ENCODE measurements at places on chromosomes 3 and 15. TPM values are rescaled to one million over a fixed set of nuclear protein-coding genes. Genes with fewer than 3 reads are reported as not detected.

Gene CCK
- total RNA-seq = not detected

Gene SH3GL3
- total RNA-seq = 9.4 TPM

Gene AMOTL2
- 46.5 TPM for total RNA-seq

Gene C3orf22
- not detected for total RNA-seq

GRCh38 chr3:40358454-40358853 lies 28.5 kb upstream of the ENTPD3 start:
- no peak for DNase-seq

DNA sequence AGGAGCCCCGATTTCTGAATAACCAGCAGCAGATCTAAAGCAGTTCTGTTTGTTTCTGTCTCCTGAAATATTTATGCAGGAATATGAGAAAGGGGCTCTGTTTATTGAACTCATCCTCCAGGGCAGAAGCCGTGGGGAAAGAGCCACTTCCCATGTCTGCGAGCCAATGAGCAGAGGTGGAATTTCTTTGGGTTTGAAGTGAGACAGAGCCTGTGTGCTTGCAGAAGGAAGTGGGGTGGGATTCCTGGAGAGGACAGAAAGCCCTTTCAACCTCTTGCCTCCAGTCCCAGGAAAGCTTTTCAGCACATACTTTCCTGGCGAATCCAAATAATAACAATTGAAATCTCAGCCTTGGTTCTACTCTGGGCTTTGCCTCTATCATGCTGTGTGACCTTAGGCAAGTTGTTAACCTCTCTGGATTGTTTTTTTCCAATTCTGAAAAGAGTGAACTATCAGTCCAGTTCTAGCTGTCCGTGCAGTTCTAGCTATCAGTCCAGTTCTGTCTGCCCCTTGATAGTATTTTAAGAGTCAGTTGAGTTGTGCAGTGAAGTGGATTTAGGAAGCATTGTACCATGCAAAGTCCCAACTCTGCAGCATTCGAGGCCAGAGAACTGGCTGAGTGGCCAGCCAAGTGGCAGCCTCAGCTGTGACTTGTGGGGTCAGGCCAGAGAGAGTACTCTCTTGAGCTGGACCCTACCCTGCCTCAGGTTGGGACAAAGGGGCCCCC lies 15.9 kb downstream of the CORO2B start:
- DNase-seq = no peak

DNA sequence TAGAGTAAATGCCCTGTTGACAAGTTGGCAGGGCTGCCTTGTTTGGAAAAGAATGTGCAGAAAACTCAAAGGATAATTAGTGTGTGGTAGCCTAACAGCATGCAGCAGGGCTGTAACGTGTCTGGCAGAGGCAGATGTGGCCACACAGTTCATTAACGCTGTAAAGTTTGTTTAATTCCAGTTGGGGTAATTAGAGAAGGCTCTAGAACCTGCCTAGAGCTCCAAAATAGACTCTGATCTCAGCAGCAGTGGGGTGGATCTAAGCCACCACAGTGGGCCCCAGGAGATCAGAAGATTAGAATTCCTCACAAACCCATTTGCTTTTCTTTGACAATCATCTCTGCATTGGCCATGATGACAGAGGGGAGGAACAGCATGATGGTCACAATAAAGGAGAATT lies 65.1 kb upstream of the LEKR1 start:
- no peak for DNase-seq

DNA sequence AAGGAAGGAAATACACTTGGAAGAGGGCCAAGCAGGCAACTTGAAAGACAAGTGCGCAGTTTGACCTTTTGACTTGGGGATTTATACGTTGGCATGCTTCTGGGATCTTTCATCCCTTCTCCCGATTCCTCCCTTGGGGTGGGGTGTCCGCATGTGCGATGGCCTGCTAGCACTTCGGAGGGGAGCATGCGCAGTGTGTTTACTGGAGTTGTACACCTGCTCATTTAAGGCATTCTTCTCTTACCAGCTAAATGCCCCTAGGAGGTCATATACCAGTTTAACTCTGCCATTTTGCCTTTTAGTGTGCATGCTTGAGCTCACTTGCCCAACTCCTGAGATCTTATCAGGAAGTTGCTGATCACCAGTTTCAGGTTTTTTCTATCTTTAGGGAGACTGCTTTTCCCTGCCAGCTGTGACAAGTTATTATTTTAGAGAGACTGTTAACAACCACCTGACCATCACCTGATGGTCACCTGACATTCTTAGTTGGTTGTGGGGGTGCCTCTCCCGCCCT lies 63.5 kb downstream of the BFSP2 start:
- no peak for DNase-seq

DNA sequence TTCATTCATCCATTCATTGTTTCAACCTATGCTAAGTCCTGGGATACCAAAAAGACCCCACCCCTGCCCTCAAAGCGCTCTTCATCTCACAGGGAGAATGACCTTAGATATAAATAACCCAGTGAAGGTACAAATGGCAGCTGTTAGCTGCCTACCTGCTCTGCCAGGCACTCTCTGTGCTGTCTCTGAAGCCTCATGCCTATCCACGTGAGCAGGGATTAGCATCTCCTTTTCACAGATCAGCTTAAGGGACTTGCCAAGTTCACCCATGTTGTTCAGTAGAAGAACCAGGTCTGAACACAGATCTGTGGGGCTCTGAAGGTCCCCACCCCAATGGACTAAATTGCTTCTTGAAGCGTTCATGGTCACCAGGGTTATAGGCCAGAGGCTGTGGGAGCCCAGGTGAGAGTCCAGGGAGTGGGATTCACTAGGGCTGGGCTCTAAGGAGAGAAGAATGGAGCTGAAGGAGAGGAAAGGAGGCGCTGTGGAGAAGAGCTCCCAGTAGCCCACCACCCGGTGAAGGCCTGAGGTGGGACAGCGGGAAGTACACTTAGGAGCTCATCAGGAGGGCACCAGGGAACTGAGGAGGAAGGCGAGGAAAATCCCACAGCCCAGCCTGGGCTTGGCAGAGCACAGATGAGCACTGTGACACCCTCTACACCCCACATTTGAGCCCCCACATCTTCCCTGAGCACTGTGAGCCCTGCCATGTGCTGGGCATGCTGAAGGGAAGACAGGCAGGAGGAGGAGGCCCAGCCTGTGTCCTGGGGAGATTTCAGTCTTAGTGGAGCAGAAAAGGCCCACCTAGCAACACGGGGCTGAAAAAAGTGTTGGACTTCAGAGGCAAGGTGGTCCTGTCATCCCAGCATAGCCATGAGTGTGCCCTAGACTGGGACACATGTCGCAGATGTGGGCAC lies 20.4 kb downstream of the RBP1 start:
- no peak for DNase-seq

- DNase-seq = no peak
Measured at GRCh38 chr3:9970020-9970652, 16.5 kb downstream of the EMC3 start.

DNA sequence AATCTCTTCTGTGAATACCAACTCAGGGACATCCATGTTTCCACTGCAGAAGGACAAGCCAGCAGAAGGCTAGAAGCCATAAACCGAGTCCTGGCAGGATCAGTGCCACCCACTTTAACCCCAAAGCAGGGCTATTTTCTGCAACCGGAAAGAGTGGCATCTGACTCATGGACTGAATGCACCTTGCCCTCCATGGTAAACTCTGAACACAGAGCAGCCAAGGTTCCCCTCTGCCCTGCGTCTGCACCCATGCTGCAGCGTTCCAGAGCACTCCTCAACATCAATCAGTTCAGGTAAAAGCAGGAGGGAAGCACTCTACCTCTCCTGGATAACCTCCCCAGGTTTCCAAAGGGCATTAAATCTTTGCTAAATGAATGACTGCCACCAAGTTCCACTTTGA lies 801 bp upstream of the NGRN start:
- DNase-seq = no peak

DNA sequence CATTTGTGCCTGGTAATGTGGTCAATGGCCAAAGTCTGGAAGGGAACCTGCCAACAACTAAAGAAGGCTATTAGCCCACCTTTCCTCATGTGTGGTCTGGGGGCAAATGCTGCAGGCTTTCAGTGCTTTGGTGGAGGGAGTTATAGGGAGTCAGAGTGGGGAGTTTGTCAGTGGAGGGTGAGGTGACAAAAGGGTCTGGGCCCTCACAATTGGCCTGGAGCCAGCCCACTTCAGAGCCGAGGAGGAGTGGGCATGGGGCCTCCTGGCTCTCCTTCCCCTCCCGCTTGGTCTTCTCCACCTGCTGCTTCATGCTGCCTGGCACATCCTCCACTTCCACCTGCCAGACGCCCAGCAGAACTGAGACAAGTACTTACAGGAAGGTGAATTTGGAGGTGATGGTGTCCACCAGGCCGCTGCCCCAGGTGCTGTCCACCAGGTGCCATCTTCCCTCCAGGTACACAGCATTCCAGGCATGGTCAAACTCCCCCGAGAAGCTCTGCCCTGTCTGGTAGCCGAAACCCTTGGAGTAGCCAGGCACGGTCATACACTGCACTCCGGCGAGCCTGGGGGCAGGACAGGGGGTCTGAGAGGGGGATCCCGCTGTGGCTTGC lies 40.9 kb downstream of the KY start:
- no peak for DNase-seq

GRCh38 chr15:88663141-88663621 lies 24.4 kb downstream of the ISG20 start:
- no peak for DNase-seq

GRCh38 chr3:197854596-197855343 lies 63.7 kb downstream of the LRCH3 start:
- DNase-seq = peak; percentile 28

- peak; percentile 77 for DNase-seq
Measured at GRCh38 chr3:53134631-53135232, 4.5 kb upstream of the RFT1 start.

- no peak for DNase-seq
Measured at GRCh38 chr3:136270179-136270578, 20.0 kb downstream of the PCCB start.

DNA sequence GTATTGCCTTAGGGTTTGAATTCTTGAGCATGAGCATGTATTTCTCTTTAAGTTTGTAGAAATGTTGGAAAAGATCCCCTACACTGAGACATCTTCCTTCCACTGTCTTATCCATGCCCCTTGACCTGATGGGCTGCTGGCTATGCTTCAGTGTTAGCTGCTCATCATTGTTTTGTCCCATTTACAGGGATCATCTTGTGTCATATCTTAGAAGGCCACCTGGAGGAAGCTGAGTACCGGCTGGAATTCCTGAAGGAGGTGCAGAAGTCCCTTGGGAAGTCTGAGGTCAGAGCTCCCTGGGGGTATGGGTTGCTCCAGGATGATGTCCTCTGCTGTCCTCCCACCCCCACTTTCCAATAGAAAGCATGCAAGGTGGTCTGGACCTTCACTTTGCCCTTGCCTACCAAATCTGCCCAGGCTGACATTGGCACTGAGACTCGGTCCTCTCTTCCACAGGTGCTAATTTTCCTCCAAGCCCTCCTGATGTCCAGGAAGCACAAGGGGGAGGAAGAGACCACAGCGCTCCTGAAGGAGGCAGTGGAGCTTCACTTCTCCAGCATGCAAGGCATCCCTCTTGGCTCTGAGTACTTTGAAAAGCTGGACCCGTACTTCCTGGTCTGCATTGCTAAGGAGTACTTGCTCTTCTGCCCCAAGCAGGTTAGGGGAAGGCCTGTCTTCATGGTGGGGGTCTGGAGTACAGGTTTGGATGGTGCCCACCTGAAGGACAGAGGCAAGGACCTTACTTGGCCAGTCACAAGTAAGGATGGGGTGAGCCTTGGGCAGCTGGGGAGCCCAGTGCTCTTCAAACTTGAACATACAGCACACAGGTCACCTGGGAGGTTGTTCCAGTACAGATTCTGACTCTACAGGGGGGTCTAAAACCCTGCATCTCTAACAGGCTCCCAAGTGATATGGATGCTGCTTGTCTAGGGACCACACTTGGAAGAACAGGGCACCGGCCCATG lies 17.7 kb downstream of the TTC21A start:
- DNase-seq = no peak

DNA sequence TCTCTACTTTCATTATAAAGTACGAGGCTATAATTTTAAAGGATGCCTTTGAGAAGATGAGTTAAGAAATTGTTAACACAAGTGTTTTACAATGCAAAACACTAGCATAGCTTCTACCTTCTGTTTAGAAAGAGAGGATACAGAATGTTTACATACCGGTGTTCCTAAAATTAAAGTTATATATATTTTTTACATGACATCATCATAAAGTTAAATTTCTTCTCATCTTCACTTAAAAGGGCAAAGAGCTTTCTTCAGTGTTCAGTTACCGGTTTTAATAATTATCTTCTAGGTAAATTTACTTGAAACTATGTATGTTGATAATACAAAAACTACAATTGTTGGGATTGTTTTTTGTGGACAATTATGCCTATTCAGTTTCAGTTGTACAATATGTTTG lies 32.7 kb upstream of the TM2D3 start:
- no peak for DNase-seq

DNA sequence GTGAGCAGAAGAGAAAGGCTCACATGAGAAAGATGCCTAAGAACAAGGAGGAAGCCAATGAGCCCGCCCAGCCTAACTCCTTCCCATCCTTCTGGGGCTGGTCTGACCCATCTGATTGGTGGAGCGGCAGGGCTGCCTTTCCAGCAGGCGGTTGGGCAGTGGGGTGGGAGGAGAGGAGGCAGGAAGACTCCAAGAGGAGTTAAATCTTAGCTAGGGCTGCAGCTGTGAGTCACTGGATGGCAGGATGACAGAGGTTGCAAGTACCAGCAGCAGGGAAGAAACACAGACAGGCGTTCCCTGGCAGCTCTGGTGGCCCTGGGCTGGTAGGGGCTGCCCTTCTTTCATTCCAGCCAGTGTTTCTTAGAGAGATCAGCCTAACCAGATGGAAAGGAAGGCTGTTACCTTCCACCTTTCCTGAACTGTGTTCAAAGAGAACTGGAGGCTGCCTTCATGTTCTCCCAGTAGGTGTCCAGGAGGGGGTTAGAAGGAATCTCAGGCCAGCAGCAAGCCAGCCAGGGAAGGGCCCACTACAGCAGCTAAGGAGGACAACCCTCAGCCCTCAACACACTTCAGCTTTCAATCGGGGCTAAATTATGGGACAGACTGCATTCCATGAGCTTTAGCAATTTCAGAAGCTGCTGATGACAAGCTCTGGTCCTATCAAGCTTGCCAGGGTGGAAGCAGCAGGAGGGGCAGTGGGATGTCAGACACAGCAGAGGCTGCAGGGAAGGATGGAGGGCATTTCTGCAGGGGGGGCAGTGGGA lies 50.3 kb downstream of the CHSY1 start:
- DNase-seq = peak; percentile 64

DNA sequence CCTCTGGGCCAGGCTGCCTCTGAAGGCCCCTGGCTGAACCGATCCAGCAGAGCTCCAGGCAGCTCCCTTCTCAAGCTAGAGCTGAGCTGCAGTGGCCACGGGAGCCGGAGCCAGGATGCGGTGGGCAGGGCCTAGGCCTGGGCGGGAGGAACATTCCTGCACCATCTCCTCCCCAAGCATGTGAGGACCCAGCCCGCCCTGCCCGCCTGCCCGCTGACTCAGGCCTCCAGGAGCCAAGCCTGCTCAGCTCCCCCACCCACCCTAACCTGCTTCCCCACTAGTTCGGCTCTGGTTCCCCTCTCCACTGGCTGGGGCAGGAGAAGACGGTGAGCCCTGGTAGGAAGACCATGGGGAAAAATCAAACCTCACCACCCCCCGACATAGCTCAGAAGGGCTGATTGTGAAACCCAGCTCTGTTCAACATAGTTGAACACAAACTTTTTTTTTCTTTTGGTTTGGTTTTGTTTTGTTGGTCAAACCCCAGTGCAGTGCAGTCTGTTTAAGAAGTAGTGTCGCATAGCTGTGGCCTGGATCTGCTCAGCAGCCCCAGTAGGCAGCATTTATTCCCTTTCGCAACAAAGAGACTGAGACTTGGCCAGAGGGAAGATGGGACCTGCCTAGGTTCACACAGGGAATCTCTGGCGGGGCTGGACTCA lies 13.5 kb downstream of the SNX33 start:
- DNase-seq = no peak

All from endothelial cell (in vitro differentiated cells).